ENCODE measurements at places on chromosomes 3 and 15.

- DNase-seq: peak; percentile 10
These were observed 14.1 kb downstream of the KLF15 start for GRCh38 chr3:126342991-126343648.

GRCh38 chr15:28901587-28901980, 15.8 kb downstream of the APBA2 start:
- no peak for DNase-seq

DNA sequence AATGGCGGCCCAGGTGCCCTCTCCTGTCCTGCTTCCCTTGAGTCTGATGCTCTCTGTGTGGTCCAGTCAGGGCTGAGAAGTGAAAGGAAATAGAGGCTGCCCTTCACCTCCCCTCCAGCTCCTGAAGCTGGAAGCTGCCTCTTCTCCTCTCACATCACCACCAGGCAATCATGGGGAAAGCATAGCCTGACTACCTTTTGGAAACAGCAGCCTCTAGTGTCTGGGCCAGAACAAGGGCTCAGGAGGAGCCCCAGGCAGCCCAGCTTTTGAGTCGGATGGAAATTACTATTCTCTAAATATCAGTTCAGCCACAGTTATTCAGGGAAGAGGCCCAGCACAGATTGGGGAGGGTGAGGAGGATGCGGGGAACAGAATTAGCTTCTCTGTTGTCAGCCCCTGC, 43.3 kb upstream of the CCDC174 start:
- no peak for DNase-seq

DNA sequence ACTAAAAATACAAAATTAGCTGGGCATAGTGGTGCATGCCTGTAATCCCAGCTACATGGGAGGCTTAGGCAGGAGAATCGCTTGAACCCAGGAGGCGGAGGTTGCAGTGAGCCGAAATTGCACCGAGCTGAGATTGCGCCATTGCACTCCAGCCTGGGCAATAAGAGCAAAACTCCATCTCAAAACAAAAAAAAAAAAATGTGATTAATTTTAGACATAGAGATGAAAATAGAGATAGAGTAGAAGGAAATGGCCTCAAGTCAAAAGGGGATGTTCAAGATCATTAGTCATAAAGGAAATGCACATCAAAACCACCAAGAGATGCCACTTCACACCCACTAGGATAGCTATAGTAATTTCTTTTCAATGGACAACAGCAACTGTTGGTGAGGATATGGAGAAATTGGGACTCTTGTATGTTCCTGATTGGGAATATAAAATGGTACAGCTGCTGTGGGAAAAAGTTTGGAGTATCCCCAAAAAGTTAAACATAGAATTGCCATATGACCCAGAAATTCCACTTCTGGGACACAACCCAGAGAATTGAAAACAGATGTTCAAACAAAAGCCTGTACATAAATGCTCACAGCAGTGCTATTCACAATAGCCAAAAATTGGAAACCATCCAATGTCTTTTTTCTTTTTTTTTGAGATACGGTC, 55.4 kb downstream of the ABHD2 start:
- DNase-seq: no peak

GRCh38 chr3:132871956-132872355, 149.7 kb upstream of the NPHP3 start:
- no peak for DNase-seq

DNA sequence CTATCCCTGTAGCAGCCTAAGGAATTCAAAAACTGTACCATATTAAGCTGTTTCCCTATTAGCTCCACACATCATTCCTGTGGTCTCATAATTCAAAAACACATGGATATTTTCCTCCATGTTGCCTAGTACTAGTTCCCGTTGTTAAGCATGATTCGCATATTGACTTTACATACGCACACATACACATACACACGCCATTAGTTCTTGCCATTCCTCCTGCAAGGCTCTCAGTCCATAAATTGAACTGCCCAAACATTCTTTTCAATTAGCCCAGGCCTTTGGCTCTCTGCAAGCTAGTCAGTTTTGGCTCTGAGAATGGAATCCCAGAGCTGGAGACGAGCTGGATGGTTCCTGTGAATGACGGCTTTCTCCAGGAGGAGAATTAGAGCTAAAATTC, 57.2 kb upstream of the RAD18 start:
- no peak for DNase-seq

GRCh38 chr3:50604110-50604621, 7.4 kb downstream of the CISH start:
- no peak for DNase-seq

- no peak for DNase-seq
These were observed 515 bp downstream of the ADAM10 start for GRCh38 chr15:58748852-58749531.

GRCh38 chr3:46634856-46635255, 22.5 kb downstream of the FAM240A start:
- no peak for DNase-seq

GRCh38 chr15:82903511-82903910, 49.0 kb downstream of the HOMER2 start:
- DNase-seq: no peak

DNA sequence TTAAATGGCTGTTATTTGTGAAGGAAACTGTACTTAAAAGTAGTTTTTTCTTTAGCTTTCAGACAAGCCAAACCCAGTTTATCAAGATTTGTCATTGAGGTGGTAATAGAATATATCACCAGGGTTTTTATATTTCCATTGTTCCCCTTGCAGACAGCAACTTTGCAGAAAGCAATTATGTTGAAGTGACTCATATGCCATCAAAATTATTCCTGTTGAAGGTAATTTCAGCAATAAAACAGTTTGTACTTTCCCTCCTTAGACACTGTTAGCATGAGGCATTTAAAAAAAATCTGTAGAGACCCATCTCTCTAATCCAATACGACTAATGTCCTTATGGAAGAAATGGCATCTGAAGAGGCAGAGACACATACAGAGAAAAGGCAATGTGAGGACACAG, 219.0 kb downstream of the NFKBIZ start:
- no peak for DNase-seq

Data from Jurkat, Clone E6-1 (cell line).